ENCODE measurements at places on chromosomes 12 and 14.
A peak's percentile ranks its signal among the peaks of the same experiment; 100 is the strongest.

DNA sequence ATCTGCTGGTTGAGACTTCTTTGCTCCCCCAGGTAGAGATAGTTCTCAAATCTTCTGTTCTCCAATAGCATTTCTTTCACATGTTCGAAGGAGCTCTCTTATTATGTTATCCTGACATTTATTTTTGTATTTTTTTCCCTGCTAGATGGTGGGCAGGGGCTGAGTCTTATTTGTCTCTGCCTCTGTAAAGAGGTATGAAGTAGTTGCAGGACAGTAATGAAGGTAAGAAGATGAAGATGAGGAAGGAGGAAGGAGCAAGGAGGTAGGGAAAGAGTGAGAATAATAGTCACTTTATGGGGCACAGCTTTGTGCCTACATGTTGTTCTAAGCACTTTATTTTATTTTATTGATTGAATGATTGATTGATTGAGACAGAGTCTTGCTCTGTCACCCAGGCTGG, 5.0 kb upstream of the CIROP start:
- DNase-seq = no peak

- DNase-seq = no peak
Observed at GRCh38 chr14:96811985-96812667, 14.9 kb downstream of the VRK1 start.

- DNase-seq = no peak
Observed at GRCh38 chr12:4133636-4134447, 139.7 kb upstream of the CCND2 start.

GRCh38 chr12:119613319-119613936, 19.9 kb downstream of the TMEM233 start:
- DNase-seq = no peak

DNA sequence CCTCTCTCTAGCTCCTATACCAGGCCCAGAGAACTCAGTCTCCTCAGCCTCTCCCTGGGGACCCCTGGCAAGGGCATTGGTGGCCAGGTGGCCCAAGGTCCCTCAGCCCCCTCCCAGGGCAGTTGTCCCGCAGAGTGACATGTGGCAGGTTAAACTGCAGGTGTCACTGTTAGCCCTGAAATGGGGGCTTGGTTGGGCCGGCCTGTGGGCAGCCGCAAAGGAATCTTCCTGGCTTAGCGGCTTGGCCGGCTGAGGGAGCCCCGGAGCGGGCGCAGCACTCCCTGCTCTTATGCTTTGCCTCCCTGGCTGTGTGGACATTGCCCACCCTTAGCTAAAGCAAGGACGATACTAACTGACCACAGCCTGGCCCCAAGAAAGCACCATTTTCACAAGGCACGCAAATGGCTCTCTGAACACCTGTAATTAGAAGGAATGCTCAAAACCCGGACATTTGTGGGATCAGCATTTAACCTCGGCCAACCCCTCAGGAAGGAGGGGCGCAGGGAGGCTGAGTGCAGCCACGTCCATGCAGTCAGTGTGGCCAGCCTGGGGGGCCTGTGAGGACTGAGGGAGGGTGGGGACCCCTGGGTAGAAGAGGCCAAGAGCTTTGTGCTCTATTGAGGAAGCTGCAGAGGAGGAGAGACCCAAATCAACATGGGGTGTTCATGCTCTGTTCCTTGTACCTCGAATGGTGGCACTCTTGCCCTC, 82.2 kb downstream of the PAPOLA start:
- DNase-seq = no peak

DNA sequence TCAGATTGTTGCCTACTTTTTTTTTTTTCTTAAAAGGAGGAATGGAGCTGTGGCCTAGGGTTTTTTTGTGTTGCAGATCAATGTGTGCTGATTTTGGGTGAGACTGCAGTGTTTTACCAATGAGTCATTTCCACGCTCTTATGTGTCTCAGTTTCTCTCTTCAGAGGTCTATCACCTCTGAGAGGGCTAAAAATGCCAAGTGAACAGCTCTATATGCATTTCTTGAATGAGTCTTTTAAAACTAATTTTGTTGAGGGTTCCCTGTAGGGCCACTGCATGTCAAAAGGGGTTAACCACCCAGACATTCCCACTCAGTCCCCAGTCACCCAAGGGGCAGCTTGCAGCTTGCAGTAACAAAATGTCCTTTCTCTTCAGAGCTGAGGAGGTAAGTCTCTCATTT, 24.3 kb upstream of the GLIPR1L2 start:
- DNase-seq = no peak

- no peak for DNase-seq
Observed at GRCh38 chr12:650983-651382, 12.3 kb downstream of the NINJ2 start.

DNA sequence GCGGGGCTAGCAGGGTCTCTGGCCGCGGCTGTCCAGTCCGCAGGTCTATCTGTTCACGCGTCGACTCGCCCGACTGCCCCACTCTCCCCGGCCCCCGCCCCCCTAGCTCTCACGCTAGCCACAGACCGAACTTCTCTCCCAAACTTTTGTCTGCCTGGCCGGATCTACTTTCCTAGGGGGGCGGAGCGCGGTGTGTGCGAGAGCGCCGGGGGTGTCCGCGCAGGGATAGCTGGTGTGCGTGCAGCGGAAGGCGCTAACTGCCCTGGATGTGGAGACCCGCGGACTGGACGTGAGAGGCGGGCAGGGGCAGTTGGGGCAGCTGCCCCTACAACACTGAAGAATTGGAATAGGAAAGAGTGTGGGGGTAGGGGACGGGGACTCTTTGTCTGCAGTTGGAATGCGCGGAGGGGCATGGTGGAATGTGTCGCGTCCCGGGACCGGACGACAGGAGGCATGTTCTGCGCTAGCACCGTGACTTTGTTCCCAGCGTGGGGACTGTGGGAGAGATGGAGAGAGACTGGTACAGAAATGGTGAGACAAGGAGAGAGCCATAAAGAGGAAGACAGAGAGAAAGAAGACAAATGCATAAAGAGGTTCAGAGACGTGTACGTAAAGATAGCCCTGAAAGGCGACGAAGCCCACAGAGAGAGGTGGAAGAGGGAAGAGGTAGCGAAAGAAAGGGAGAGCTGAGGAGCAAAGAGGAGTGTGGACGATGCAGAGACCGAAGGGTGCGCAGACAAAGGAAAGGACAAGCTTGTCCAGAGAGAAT, at the start of gene AJUBA:
Gene AJUBA, minus strand, starts transcription at position 75 of the 769 bp plus-strand sequence. CDS start 285 bp downstream, outside the sequence.
- peak; percentile 58 for DNase-seq

GRCh38 chr12:14514154-14514842, 53.4 kb downstream of the PLBD1 start:
- DNase-seq = no peak

DNA sequence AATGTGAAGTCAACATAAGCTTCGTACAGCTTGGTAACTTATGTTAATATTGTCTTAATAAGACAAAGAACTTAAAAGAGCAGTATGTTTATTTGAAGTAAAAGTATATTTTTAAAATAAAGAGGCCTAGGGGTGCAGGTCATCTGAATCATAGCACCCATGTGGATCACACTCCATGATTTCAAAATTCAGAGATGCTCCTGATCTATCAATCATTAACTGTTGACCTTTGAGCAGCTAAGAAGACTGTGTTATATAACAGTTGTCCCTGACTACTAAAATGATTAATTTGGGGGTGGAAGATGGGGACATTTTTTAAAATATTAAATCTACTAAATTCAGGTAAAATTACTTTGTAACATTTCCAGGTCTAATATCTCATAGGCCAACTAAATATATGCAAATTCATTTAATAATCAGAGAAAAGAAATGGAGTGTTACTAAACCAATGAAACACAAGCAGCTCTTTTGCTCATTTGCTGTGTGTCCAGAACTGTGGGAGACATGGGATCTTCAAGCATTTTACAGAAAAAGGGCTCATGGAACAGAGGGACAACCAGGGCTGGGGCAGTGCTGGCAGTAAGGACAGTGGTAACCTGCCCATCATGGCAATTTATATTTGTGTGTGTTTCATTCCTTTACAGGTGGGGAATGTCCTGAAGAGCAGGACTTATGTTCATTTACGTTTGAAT, 120.7 kb upstream of the PCED1B start:
- no peak for DNase-seq

GRCh38 chr12:12612358-12612757, 682 bp downstream of the CREBL2 start:
- no peak for DNase-seq

DNA sequence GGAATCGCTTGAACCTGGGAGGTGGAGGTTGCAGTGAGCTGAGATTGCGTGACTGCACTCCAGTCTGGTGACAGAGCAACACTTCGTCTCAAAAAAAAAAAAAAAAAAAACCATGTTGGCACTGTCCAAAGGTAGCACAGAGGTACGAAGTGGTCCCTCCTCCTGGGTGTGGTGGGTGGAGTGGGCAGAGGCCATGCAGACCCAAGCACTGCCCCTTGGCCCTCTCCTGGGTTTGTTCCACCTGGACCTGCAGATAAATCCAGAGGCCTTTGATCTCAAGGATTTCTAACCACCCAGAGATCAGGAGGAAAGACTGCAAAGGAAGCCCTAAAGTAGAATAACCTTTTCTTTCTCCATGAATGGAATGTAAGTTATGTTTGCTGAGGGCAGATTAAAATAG, 8.7 kb upstream of the GALNT6 start:
- DNase-seq = no peak

- DNase-seq = no peak
Observed at GRCh38 chr14:96297000-96297399, 41.0 kb downstream of the BDKRB1 start.

- no peak for DNase-seq
Observed at GRCh38 chr14:59176765-59177164, 11.7 kb upstream of the DAAM1 start.

- DNase-seq = no peak
Observed at GRCh38 chr12:127823801-127824200, 443.2 kb upstream of the TMEM132C start.

- no peak for DNase-seq
Observed at GRCh38 chr12:131116468-131117117, 162.9 kb downstream of the ADGRD1 start.

DNA sequence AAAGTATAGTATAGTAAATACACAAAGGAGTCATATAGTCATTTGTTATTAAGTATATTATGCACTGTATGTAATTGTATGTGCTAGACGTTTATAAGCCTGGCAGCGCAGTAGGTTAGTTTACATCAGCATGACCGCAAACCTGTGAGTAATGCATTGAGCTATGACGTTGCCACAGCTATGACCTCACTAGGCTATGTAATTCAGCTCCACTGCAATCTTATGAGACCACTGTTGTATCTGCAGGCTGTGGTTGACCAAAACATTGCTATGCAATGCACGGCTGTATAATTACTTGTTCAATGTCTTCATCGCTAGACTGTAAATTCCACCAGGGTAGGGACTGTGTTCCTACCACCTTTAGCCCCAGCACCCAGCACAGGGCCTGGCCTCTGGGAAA, 53.2 kb upstream of the VASH1 start:
- DNase-seq = no peak

- no peak for DNase-seq
Observed at GRCh38 chr12:101695706-101696105, 1.7 kb upstream of the CHPT1 start.

DNA sequence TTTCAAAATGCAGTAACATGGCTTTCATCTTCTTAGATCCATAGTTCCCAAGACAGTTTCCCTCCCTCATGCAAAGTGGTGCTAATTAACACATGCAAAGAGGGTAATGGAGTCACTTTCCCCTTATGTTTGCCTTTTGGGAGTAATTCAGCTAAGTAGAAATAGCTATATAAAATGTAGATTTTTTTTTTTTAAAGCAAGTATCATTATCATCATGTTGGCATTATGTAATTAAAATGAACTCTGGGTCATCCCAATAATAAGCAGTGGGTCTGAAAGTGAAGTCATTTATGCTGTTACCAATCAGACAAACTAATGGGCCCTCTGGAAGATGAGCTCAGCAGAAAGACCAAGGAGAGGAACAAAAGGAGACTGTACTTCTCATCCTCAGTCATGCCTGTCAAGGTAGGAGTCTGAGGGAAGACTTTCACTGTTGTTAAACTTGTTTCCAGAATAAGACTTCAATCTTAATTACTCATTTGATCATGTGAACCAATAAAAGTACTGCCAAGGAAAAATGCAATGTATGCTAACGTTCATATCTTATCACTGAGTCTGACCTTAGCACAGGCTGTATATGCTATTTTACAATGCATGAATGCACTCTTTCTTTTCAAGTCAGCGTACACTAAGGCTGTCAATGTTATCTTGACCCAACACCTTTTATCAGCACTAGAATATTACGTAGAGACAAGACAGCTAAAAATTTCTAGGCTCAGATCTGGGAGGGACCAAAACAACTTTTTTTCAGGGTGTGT, 26.8 kb downstream of the AREL1 start:
- no peak for DNase-seq

DNA sequence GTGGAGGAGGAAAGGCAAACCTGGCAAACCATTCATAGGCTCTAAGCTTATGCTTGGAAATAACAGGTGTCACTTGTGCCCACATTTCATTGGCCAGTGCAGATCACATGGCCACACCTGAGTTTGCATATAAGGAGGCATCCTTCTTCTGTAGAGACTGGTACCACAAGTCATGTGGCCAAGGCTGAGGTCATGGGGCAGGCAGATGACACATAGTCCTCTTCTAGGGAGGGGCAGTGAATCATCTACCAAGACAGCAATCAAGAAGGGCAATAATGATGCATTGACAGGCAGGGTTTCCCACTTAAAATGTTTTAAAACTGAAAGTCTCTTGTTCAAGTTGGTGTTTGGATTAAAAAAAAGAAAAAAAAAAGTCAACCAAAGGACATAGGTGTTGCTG, 77.3 kb downstream of the DAAM1 start:
- no peak for DNase-seq

GRCh38 chr12:52252728-52253343, 19.8 kb downstream of the KRT7 start:
- no peak for DNase-seq

DNA sequence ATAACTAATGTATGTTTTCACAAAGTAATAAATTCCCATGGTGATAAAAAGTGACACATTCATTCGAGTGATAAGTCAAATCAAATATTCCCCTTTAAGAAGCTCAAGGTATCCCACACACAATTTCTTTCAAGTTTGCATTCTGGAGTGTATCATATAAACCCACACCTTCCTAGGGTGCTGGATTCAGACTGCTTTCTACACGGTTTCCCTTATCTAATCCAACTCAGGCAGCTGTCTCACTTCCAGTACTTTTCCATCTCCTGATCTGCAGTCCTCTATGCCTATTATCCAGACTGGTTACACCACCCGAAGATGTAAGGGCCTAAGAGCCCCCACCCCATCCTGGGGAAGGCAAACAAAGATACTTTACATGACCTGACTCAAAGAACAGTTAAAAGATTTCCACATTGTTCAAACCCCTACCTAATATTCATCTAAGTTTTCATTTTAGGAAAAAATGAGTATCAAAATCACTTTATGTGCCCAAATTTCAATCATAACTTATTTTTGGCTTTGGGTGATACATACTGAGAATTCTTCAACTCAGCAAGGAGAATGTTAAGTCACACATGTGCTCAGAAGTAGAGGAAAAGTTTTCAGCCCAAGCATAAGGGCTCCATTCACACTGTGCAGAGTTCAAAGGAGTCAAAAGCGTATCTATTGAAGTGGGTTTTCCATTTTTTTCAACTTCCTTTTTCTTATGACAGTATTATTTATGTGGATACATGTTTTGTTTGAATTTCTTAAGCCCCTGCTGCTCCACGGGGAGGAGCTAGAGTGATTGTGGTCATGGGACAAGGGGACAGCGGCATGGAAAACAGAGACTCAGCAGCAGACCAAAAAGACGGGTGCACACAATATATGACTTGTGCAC, 41.8 kb downstream of the CORO1C start:
- no peak for DNase-seq
